Amygdala (tissue), 56 donors: ENCODE measurements at places on chromosomes 1 and 21.

DNA sequence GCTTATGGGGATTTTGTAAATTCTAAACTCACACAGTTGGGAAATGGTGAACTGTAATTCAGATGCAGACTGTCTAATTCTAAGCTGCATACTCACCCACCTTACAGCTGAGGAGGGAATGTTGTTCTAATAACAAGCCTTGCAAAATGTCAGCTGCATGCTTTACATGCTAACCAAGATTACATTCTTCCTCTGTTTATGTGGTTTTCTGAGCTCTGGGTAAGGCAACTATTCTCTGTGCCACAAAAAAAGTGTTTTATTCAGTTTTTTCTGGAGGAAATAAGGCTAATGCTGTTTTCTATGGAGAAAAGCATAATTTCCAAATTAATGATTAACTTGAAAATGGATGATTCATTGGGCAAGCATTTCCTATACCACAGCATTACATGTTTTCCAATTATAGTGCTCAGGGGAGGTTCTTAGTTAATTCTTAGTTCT lies 64.9 kb downstream of the RGS13 start:
- DNase-seq, result no peak

DNA sequence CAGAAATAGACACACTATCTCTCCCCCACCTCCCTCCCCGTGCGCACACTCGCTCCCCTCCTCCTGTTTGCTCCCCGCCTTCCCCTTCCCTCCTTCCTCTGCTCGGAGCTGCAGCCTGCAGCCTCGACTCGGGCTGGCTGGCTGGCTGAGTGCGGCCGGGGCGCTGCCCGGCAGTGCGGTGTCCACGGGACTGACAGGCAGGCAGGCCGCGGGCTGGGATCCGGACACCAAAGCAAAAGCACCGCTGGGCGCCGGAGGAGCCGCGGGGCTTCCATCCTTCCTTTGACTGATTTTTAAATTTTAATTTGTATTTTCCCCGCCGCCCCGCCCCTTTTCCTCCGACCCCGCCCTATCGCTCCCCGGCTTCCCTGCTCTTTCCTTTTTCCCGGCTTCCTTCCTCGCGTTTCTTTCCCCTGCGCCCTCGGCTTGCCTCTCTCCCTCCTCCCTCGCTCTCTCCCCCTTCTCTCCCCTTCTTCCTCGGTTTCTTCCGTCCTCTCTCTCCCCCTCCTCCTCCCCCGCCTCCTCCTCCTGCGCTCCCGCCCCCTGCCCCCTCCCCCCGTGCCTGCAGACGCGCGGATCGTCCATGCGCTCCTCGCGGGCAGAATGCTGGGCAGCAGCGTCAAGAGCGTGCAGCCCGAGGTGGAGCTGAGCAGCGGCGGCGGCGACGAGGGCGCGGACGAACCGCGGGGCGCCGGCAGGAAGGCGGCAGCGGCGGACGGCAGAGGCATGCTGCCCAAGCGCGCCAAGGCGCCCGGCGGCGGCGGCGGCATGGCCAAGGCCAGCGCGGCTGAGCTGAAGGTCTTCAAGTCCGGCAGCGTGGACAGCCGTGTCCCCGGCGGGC lies 109.4 kb downstream of the NAV1 start:
- peak; percentile 60 for DNase-seq

DNA sequence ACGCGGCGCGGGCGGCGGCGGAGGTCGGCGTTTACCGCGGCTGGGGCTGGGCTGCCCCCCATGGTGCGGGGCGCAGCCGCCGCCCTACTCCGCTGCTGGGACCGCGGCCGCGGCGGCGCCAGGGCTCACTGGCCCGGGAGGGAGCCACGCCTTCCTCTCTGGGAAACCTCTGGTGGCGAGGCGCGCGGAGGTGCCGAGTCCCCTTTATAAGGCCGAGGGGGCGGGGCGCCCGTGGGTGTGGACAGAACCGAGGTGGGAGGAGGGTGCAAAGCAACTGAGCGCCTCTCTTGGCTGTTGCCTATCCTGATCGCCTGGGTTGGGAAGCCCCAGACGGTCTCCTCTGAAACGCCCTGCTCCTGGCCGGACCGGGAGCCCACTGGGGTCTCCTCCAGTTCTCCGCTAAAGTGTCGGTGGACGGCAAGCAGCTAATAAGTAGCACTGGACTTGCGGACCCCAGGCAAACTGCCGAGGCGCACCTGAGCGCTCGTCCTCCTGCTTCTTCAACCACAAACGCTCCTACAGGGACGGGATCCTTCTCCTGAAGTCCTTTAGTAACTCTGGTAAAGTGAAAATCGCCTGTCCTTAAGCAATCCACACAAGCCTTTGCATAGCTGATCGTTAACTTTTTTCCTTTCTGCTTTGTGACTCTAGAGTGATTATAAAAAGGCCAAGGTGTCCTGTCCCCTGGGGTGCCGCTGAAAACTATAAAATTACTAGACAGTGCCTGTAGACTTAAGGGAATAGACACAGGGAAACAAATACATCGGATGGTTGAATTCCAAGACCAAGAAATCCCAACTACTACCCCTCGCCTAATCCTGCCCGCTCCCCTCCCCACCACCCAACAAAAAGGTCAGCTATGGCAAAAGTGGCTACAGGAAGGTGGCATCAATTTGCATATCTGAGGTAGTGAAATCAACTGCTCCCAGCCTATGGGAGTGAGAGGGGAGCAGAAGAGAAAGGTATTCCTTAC lies at the start of gene PTGER3:
Gene PTGER3, minus strand, starts transcription at position 182 of the 973 bp plus-strand sequence. CDS start 239 bp downstream, outside the sequence.
- no peak for DNase-seq

- no peak for DNase-seq
Observed at GRCh38 chr1:150441121-150441520, 46.1 kb upstream of the TARS2 start.

- DNase-seq, result no peak
Observed at GRCh38 chr1:5678759-5679158, 313.5 kb downstream of the NPHP4 start.
